Activated CD4-positive, alpha-beta T cell treated with anti-CD3 and anti-CD28 coated beads, Interleukin-10, Interleukin-2, amounts not matched to agents 100 ng/mL and 50 ng/mL, durations not matched to agents 16 hours and 8 hours (primary cell): ENCODE measurements at places on chromosomes 7 and 10.

- no peak for DNase-seq
These were observed 10.4 kb downstream of the ABLIM1 start for GRCh38 chr10:114647545-114648138.

DNA sequence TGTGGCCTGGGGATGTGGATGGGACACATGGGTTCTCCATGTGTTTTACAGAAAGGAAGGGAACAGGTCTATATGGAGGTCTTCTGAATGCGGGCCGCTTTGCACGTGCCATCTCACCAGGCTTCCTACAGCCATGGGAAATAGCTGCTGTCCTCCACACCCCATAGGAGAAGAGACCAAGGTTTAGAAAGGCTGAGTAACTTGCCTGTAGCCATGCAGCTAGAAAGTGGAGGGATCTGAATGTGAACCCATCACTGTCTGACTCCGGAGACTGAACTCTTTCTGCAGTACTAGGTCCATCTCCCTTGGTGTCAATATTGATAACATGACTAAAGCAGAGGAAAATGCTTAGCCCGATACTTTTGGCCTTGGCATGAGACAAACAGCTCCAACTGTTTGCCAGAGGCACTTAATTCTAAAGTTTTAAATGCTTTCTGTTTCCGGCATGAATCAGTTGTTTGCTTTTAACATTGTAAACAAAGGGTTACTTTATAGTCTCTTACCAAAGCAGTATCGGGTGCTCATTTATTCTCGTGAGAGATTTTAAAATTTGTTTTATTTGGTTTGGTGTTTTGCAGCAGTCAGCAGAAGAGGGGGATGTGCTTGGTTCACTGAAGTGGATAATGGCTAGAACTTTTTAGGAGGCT, 64.8 kb upstream of the LOXL4 start:
- DNase-seq: no peak

GRCh38 chr10:130189608-130190054, 53.4 kb downstream of the GLRX3 start:
- DNase-seq: no peak

- no peak for DNase-seq
These were observed 35.9 kb upstream of the CYP2C9 start for GRCh38 chr10:94902570-94902969.

DNA sequence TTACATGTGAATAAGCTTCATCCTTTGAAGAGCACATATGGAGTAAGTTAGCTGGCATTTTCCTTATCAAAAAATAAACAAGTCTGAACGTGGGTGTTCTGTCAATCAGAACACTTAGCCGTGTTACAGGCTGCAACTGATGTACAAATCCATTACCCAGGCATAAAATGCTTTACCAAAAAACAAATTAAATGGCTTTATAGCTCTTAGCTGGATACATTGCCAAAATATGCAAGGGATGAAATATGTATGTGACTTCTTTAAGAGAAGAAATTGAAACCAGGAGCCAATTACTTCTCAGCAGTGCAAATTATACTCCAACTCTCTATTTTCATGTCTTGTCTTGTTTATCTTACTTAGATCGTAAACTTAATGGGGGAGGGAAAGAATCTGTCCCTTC, 214.8 kb downstream of the DGKB start:
- DNase-seq: no peak

- no peak for DNase-seq
These were observed 49.9 kb upstream of the PPP1R3A start for GRCh38 chr7:113968713-113969112.

GRCh38 chr10:108901781-108902618, 1021.3 kb downstream of the XPNPEP1 start:
- DNase-seq: no peak

DNA sequence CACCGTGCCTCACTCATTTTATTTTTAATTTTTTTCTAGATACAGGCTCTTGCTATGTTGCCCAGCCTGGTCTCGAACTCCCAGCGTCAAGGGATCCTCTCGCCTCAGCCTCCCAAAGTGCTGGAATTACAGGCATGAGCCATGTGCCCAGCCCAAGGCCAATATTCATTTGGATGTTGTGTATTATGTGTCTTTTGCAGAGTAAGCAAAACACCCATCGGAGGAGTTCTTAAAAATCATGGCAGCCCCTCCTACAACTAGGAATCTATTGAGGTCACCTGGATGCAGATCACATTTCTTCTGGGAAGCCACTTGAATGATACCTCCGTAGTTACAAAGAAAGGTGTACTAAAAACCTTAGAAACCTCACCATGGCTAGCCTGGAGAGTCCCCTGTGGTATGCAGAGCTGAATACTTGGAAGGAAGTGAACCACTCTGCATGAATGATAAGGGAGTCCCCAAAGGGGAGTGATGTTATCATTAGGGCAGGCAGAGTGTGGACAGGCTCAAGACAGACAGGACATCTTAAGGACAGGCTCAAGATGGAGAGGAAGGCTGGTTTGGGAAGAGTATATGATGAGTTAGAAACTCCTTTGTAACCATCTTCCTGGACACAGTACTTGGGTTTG, 185.7 kb downstream of the TAX1BP1 start:
- peak; percentile 3 for DNase-seq

DNA sequence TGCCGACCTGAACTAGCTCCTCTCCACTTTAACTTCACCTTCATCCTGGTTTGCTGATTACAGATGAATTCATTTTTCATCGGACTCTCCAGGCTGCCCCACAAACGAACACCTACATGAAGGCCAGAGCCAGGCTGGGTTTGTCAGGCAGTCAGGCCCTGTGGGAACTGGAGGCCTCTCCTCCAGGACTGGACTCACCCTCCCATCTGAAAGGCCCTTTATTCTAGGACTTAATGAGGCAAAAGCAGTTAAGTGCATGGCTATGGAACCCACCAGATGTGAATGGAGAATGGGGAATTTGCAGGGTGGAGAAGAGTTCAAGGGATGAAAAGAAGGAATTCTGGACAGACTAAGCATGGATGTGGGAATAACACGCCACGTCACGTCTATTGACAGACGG, 170.8 kb downstream of the ARHGAP12 start:
- DNase-seq: no peak

- DNase-seq: no peak
These were observed 68.1 kb downstream of the LHPP start for GRCh38 chr10:124529661-124530214.

DNA sequence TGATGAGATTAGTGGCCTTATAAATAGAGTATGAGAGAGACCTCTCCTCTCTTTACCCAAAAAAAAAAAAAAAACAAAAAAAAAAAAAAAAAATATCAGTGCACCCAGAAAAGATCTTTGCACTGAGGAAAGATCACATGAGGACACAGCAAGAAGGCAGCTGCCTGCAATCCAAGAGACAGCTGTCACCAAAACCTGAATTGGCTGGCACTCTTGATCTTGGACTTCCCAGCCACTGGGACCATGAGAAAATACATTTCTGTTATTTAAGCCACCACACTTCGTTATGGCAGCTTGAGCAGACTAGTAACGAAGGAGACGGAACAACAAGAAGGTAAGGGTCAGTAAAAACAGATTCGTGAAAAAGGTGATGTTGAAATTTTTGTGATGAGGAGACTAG, 47.0 kb downstream of the TMEM106B start:
- no peak for DNase-seq

DNA sequence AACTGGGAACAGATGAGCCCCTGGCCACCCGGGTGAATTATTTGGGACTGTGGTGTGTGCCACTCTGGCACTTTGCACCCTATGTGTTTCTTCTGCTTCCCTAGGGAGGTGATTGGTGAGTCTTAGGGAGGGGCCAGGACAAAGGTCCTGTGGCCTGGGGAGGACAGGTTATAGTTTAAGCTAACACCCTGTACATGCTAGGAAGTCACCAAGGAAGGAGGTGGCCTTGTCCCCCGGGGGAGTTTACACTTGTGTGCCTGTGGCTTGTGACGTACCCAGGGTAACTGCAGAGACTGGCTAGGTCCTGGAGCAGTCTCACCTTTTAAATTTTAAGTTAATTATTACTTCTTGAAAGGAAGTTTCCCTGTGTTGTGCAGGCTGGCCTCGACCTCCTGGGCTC, 196.2 kb downstream of the BAMBI start:
- DNase-seq: no peak

- peak; percentile 76 for DNase-seq
These were observed 2.0 kb upstream of the HEPACAM2 start for GRCh38 chr7:93228302-93228701.

DNA sequence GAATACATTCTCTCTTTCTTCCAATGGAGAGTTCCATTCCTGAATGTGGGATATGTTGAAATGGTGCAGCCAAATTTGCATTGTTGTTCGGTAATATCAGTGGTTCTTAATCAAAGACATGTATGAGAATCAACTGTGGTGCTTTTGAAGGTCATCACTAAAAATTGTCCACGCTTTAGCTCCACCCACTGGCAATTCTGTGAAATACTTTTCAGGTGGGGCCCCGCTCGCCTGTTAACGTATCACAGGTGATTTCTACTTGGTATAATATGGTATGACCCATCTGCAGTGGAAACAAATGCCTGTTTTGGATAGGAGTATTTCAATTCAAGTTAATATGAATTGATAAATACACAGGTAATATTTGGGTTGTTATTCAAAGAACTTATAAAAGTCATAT, 178.4 kb downstream of the NSUN6 start:
- no peak for DNase-seq

- DNase-seq: no peak
These were observed 18.7 kb upstream of the ITGA8 start for GRCh38 chr10:15738270-15738925.

DNA sequence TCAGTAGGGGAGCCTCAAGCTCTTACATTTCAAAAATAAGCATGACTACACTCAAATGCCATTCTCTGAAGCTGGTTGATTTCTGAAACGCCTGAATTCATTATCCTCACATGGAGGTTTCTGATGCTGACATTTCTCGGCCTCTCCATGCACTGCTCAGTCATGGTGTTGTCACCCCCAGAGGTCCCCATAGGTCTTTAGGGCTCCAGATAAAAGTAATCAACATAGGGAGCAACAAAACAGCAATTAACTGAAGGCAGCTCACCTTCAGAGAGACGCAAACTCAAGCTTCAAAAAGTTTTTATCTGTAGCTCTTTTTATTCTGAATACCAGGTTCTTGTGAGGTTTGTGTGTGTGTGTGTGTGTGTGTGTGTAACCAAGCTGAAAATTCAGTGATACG, 223.2 kb upstream of the LRRN3 start:
- DNase-seq: no peak

DNA sequence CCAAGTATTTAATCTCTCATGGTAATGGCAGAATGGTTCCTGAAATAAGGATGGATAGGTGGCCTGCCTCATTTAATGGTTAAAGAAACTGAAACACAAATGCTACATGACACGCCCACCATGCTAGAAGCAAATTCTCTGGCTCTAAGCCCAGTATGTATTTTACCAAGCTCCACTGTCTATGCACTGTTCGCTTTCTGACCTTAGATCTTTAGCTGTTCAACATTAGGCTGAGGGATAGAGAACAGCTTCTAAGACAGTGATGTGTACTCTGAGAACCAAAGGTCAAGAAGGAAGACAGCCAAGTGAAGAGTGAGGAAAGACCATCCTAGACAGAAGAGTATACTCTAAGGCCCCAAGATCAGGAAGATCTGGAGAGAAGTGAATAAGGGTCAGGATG, 26.6 kb downstream of the FAM3C start:
- peak; percentile 9 for DNase-seq

GRCh38 chr10:46069771-46070463, 23.8 kb upstream of the MSMB start:
- no peak for DNase-seq

DNA sequence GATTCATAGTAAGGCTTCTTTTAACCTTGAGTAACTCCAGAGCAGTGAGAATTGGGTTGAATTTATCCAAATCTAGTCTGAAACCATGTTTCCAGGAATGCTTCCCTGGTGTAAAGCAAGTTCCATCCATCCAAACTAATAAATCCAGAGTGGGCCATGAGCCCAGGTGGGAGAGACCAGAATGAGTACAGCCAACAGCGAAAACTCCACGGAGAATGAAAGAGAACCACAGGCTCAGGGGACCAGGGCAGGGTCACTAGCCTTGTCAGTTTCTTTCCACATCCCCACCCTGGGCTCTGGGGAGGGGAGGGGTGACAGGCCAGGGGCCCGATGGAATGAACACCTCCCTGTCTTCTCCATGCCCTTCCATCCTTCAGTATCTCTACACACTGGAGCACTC, 180.1 kb downstream of the NEURL1 start:
- no peak for DNase-seq

- no peak for DNase-seq
These were observed 43.1 kb downstream of the STK17A start for GRCh38 chr7:43625980-43626379.

DNA sequence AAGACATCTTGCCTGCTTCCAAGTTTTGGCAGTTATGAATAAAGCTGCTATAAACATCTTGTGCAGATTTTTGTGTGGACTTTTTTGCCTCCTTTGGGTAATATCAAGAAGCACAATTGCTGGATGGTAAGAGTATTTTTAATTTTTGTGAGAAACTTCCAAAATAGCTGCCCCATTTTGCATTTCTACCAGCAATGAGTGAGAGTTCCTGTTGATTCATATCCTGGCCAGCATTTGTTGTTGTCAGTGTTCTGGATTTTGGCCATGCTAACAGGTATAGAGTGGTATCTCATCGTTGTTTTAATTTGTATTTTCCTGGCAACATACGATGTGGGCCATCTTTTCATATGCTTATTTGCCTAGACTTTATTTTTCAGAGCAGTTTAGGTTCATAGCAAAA, 53.9 kb downstream of the BTAF1 start:
- DNase-seq: no peak

GRCh38 chr10:104445359-104445758, 91.7 kb downstream of the CFAP58 start:
- no peak for DNase-seq

- no peak for DNase-seq
These were observed 73.2 kb downstream of the FAM107B start for GRCh38 chr10:14701466-14701865.

- DNase-seq: no peak
These were observed 50.6 kb downstream of the CFTR start for GRCh38 chr7:117530390-117530789.

- DNase-seq: no peak
These were observed 10.3 kb downstream of the MAT1A start for GRCh38 chr10:80279146-80279545.

- no peak for DNase-seq
These were observed 508.3 kb downstream of the SORCS3 start for GRCh38 chr10:105149371-105149891.

- DNase-seq: no peak
These were observed 11.1 kb downstream of the ZNF316 start for GRCh38 chr7:6648066-6648814.

GRCh38 chr10:63713191-63714144, 192.3 kb downstream of the REEP3 start:
- no peak for DNase-seq

DNA sequence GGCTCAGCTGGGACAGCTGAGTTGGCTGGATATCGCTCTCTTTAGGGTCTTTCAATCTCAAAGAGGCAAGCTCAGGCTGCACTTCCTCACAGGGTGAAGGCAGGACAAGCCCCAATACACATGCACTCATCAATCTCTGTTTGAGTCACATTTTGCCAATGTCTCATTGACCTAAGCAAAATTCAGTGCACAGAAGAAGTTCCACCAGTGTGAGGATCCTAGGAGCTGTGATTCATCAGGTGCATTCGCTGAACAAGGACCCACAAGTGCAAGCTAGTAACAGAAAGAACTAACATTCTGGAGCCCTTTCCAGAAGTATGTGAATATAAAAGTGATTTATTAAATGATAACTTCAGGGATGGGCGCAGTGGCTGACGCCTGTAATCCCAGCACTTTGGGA, 477.2 kb downstream of the GPAM start:
- no peak for DNase-seq

GRCh38 chr10:17085011-17085725, 44.4 kb downstream of the CUBN start:
- no peak for DNase-seq

- DNase-seq: no peak
These were observed 138.6 kb downstream of the EMX2 start for GRCh38 chr10:117681104-117681503.

GRCh38 chr7:157470017-157470322, 133.2 kb downstream of the DNAJB6 start:
- no peak for DNase-seq
